Neural crest cell (in vitro differentiated cells): ENCODE measurements at places on chromosomes 2 and 18.

DNA sequence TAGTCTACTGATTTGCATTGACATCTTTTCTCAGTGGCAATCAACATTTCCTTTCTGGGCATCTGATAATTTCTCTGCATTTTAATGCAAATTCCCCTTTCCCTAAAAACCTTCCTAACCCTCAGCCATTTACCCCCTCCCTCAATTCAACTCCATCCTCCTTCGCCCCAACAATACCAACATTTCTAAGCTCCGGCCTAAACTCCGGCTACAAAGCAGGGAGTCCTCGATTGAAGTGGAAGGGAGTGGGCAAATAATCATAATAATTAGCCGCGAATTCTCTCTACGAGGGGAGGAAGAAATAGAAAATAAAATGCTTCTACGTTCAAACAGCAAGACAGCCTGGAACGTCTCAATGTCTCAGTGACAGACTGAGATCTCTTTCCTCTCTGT is 4.6 kb downstream of the BCL11A start:
- no peak for DNase-seq

- DNase-seq: no peak
Observed at GRCh38 chr18:63078471-63078870, 241.1 kb downstream of the BCL2 start.

DNA sequence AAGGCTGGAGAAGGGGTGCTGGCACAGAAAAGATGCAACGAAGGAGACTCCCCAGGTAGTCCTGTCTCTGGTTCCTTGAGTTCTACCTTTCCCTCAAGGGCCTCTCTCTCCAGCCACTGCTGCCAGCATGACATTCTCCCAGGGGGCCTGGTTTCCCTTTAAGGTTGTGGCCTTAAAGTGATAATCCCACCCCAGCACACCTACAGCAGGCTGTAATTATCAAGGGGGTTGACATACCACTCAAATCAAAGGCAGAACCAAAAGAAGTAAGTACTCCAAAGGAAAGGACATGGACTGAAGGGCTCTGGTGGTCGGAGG is 127.4 kb upstream of the MSH6 start:
- DNase-seq: no peak

- no peak for DNase-seq
Observed at GRCh38 chr2:232213176-232213575, 165.4 kb upstream of the ALPP start.

GRCh38 chr2:141736466-141736865 is 394.4 kb downstream of the LRP1B start:
- no peak for DNase-seq

DNA sequence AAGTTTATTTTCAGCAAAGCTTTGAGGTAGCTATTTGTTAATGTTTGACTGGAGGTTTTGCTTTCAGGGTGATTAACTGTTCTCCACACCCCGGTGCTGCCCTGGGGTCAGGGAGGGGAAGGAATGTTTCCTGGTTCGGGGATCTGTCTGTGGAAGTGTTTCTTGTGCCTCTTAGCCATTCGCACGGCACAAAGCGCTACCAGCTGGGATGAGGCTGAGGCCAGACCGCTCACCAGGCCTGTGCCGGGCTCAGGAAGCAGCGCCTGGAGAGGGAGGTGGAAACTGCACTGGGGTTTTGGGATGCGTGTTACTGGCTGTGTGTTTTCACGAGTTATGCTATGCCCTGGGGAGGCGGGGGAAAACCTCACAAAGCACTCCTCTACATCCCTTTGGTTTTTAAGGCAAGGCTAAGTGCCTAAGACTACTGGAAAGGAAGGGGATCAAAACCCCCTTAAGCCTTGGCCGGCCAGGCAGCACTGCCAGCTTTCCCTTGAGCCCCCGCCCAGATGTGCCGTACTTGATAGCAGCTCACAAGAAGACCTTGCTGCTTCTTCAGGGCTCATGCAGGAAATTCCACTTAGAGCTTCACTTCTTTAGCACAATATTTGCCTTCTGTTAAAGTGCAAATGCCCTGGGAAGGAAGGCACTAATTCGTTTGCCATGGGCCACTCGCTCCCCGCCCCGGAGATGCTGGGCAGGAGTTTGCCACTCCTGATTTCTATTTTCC is 65.7 kb upstream of the CNGA3 start:
- DNase-seq: no peak

DNA sequence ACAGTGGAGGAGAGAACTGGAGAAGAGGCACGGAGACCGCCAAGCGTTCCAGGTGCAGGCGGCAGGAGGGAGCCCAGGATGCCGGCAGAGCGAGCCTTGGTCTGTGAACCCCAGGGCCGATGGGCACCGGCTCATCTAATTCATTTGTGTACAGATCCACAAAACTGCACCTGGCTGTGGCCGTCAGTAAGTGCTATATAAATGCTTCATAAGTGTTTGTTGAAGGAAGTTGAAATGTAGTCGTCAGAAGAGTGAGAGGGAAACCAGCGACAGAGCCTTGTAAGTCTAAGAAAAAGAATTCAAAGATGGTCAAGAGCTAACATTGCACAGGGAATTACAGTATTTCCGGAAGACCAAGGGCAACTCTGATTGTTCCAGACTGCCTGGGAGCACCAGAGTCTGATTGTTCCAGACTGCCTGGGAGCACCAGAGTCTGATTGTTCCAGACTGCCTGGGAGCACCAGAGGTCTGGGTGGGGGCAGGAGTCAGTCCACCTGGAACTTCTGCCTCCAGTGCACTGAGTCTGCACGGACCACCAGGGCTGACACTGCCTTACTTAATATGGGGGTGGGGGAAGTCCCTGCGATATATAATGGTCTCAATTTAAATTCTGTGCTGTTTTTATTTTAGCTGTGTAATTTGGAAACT is 112.3 kb downstream of the BCL2 start:
- no peak for DNase-seq

GRCh38 chr18:44180683-44181082 is 500.0 kb upstream of the SETBP1 start:
- no peak for DNase-seq

DNA sequence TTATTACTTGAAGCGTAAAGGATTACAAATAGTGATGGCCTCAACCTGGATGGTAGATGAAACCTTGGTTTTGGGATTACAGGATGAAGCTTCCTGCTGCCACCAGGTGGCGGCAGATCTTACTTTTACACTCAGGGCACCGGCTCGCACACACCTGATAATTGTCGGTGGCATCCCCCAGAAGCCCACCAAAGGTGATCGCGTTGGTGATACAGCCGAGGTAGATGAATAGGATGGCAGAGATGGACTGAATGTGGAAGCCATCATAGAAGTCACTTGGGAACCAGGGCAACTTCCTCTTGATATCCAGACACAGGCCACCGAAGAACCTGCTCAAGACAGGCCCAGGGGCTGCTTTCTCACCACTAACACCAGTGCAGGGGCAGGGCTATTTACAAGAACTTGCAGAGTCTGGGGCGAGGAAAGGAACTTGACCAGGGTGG is 51.8 kb downstream of the MTHFD2 start:
- peak; percentile 43 for DNase-seq

DNA sequence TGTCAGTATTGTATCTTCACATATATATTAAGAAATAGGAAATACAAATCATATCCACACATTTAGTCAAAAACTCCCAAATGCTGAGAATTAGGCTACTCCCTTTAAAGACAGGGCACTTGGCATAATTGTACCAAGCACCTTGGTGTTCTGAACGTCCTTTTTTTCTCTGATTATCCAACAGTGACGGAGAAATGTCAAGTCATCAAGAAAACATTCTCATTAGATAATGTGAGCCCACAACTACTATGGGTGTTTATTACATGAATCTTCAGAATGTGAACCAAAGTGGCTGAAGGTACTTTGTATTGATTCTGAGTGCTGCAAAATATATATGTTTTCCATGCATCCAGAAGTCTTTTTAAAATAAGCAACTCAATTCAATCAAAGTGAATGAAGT is 83.8 kb downstream of the PSMG2 start:
- no peak for DNase-seq

DNA sequence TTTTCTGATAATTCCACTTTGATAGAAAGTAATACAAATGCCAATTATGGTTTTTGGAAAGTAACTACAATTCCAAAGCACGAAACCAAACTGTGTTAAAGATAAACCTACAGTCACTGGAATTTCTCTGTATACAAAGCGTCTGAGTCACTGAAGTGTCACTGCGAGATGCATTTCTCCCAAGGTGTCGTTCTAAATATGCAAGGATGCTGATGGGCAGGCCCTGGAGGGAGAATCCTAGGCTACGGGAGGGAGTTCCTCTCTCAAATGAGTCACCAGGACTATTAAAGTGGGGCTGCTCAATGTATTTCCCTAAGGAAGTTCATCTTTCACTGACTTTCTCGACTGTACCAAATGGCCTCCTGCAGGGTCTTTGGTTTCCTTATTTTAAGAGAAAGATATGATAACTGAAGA is 163.8 kb upstream of the STK17B start:
- no peak for DNase-seq

GRCh38 chr18:58915006-58915799 is 50.5 kb downstream of the ZNF532 start:
- no peak for DNase-seq

- DNase-seq: no peak
Observed at GRCh38 chr18:59182673-59183072, 37.3 kb upstream of the GRP start.
